ENCODE measurements at places on chromosomes 2 and 18. TPM values are rescaled to one million over a fixed set of nuclear protein-coding genes. Genes with fewer than 3 reads are reported as not detected.

- no peak overlapping the region for H3K27ac ChIP-seq
- H3K4me3 ChIP-seq: no peak overlapping the region
- H3K27me3 ChIP-seq: no peaks in the 10 kb centered on the region
- DNase-seq: no peak
- H3K36me3 ChIP-seq: no peaks in the 10 kb centered on the region
- H3K4me1 ChIP-seq: no peaks in the 10 kb centered on the region
Observed at GRCh38 chr2:232533944-232534710, 5.4 kb upstream of the CHRNG start.

- H3K4me3 ChIP-seq: no peak overlapping the region
- no peak overlapping the region for H3K27ac ChIP-seq
- H3K36me3 ChIP-seq: peaks cover 99% of the 10 kb centered on the region
Observed at GRCh38 chr2:43553341-43553855, 42.4 kb downstream of the THADA start.

- peak overlapping the region; percentile 99 for H3K27ac ChIP-seq
- no peaks in the 10 kb centered on the region for H3K27me3 ChIP-seq
- H3K4me3 ChIP-seq: peak overlapping the region; percentile 84
- DNase-seq: no peak
- H3K4me1 ChIP-seq: peaks cover 8% of the 10 kb centered on the region
Observed at GRCh38 chr18:32091325-32091723, 350 bp upstream of the RNF138 start.

DNA sequence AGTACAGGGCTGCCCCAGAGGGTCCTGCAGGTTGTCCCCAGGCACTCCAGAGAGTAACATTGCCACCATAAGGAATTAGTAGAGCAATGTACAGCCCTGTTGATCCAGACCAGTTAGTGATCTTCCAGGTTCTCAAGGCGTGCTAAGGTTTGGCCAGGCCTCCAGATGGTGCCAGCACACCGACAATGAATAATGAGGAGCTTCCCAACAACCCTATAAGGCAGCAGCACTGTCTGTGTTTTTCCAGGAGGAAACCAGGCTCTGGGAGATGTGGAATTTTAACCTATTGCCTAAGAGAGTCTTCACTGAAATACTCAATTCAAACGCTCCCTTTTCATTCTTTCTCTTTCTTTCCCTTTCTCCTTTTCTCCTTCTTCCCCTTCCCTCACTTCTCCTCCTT, 122.1 kb downstream of the MGAT5 start:
- H3K27ac ChIP-seq: no peak overlapping the region
- no peak overlapping the region for H3K4me3 ChIP-seq
- DNase-seq: peak; percentile 58
- no peaks in the 10 kb centered on the region for H3K27me3 ChIP-seq
- no peaks in the 10 kb centered on the region for H3K36me3 ChIP-seq

GRCh38 chr2:196535742-196536141, 103.8 kb upstream of the CCDC150 start:
- no peaks in the 10 kb centered on the region for H3K4me1 ChIP-seq
- no peak for DNase-seq
- no peaks in the 10 kb centered on the region for H3K27me3 ChIP-seq
- H3K36me3 ChIP-seq: no peaks in the 10 kb centered on the region
- H3K4me3 ChIP-seq: no peak overlapping the region
- H3K27ac ChIP-seq: no peak overlapping the region

DNA sequence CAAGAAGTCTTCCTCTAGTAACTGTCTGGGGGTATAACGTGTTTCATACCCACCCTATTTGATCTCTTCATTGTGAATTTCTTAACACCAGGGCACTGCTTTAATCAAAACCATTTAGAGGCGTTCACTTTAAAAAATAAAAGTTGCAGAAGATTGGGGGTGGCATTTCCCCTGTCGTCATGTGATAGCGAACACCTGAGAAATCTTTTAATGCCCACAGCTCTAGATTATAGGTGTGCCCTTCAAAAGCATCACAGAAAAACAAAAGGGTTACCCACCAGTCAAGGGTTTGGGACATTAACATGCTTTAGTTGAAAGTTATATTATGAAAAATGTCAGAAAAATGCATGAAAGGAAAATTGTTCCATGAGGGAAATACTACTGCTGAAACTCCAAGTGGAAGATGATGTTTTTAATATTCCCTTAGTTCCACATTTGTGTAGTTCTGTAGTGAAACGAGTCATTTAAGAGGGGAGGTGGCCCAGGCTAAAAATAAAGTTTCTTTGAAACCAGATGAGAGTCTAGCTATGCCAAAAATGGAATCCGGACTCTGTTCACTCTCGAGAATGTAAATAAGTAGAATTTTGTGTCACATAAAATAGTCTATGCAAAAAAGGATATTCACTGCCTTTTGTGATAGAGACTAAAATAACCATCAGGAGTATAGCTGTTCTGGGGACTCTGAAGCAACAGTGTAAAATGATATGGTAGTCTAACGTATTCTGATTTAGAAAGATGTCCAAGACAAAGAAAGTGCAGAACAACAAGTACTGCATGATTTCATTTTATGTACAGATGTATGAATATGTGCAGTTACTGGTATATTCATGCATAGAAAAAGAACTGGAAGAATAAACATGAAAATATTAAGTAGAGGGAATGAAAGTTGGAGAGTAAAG, 95.3 kb downstream of the TMEM247 start:
- peaks cover 36% of the 10 kb centered on the region for H3K36me3 ChIP-seq
- no peak overlapping the region for H3K4me3 ChIP-seq
- H3K27me3 ChIP-seq: no peaks in the 10 kb centered on the region
- H3K4me1 ChIP-seq: peaks cover 46% of the 10 kb centered on the region

DNA sequence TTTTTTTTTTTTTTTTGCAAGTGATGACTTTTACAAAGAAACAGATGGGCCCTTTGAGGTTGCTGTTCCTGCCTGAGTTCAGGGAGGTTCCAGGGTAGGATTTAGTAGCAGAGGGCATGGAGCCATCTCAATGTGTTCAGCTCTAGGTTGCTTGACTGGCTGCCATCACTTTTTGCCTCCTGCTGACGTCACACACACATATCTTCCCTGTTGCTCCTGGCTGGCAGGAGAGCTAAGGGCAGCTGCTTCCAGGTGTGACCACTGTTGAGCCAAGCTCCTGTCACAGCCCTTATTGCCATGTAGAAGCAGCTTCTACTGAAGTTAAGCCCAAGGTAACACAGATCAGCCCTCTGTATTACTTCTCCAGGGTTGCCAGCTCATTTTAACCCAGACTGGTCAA, 394.2 kb upstream of the SPRED2 start:
- no peak for DNase-seq
- H3K4me1 ChIP-seq: no peaks in the 10 kb centered on the region
- H3K36me3 ChIP-seq: no peaks in the 10 kb centered on the region

TSGA10 gene
- total RNA-seq: 2.9 TPM

CASP10 gene
- 24.0 TPM for total RNA-seq

Data from heart left ventricle (tissue), 16 donors.